ENCODE measurements at places on chromosomes 12 and 14. TPM values are rescaled to one million over a fixed set of nuclear protein-coding genes. Genes with fewer than 3 reads are reported as not detected.

Gene SYNDIG1L
- total RNA-seq = not detected

Gene NXPH4
- total RNA-seq = not detected

Gene CFAP54
- 0.64 TPM for total RNA-seq

Gene RBP5
- 2.0 TPM for total RNA-seq

Gene SLC25A47
- total RNA-seq = 0.28 TPM

Gene RTN1
- total RNA-seq = 1.5 TPM
